ENCODE measurements at places on chromosomes 11 and 22.

- no peak for DNase-seq
Measured at GRCh38 chr11:36333897-36334296, 37.8 kb downstream of the PRR5L start.

DNA sequence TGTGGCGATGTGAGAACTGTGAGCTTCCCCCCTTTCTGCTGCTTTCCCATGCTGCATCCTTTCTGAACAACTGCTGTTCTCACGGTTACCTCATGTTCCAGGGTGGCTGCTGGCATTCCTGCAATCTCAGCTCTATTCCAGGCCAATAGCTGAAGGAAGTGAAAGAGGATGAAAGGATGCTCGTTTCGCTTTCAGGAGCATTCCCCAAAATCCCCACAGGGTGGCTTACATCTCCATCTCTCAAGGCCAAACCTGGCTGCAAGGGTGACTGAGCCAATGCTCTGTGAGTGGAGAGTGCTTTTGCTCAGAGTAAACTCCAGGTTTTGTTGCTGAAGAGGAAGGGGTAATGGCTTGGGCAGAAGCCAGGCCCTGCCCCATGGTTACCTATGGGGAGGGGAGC is 848.2 kb downstream of the BRD1 start:
- no peak for DNase-seq

DNA sequence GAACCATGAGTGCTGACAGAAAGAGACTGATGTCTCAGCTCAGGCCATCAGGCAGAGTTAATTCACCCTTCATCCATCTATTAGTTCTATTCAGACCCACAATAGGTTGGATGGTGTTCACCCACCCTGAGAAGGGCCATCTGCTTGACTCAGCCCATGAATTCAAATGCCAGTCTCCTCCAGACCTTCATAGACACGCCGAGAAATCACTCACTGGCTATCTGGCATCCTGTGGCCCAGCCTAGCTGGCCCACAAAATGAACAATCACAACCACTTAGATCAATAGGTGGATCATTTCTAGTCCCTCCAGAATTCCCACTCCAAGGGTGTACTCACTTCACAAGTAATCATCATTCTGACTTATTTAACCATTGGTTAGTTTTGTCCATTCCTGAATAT is 58.2 kb downstream of the MYEOV start:
- DNase-seq: no peak

DNA sequence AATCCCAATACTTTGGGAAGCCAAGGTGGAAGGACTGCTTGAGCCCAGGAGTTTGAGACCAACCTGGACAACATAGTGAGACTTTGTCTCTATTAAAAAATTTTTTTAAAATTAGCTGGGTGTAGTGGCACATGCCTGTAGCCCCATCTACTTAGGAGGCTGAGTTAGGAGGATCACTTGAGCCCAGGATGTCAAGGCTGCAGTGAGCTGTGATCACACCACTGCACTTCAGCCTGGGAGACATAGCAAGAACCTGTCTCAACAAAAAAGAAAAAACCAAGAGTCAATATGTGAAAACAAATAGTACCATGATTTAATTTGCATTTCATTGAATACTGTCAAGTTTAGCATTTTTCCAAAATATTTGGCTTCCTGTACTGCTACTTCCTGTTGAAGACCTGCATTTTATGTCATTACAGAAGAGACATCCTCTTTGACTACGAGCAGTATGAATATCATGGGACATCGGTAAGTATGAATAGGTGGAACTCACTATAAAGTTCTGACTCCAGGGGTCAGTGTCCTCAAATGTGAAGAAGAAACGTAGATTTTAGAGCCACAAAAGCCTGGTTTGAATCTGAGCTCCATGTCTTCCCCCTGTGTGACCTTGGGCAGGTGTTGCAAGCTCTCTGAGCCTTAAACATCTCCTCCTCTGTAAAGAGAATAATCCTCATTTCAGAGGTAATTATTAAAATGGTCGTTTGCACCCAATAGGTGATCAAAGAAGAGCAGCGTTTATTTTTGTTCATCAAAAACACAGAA is 16.0 kb downstream of the CDC45 start:
- no peak for DNase-seq

DNA sequence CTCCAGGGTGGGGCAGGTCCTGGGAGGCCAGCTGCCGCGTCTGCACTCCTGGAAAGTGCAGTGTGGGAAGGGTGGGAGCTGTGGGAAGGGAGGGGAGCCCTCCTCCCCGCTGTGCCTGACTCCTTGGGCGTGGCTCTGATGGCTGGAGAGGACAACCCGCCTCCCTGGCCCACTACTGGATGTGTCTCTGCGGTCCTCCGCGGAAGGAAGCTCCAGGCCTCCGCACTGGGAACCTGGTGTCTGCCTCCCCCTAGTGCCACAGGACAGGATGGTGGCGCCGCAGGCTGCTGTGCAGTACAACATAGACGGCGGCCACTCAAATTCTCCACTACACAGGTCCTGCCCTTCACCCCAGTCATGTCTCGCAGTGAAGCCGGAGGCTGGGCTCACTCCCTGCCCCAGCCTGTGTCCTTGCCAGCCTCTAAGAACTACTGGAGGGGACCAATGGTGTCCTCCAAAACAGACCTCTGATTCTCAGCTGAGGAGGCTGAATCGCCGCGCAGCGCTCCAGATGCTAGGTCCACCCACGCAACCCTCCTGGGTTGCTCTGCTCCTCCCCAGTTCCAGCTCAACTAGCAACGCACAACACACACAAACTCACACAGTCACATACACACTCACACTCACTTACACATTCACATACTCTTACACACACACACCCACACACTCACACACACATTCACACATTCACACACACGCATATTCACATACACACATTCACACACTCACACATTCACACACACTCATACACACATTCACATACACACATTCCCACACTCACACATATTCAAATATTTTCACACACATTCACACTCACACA is 12.4 kb upstream of the DSCAML1 start:
- DNase-seq: peak; percentile 53

DNA sequence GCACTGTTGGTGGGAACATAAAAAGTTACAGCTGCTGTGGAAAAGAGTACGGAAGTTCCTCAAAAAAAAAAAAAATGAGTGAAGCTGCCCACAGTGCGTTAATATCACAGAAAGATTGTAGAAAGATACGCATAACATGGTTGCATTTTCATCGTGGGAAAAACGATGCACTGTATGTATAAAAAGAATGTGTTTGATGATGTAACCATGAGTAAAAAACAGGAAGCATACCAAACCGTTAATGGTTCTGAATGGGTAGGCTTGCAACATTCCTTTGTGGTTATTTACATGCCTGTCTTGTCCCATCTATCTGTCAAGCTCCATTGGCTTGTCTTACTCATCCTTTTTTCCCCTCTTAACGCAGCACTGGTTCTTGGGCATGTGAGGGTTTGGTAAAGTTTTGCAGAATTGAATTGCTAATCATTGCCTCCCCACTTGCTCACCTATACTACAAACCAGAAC is 33.8 kb upstream of the DKK3 start:
- DNase-seq: no peak

- peak; percentile 65 for DNase-seq
Measured at GRCh38 chr22:42368379-42369249, 63.6 kb downstream of the NFAM1 start.

DNA sequence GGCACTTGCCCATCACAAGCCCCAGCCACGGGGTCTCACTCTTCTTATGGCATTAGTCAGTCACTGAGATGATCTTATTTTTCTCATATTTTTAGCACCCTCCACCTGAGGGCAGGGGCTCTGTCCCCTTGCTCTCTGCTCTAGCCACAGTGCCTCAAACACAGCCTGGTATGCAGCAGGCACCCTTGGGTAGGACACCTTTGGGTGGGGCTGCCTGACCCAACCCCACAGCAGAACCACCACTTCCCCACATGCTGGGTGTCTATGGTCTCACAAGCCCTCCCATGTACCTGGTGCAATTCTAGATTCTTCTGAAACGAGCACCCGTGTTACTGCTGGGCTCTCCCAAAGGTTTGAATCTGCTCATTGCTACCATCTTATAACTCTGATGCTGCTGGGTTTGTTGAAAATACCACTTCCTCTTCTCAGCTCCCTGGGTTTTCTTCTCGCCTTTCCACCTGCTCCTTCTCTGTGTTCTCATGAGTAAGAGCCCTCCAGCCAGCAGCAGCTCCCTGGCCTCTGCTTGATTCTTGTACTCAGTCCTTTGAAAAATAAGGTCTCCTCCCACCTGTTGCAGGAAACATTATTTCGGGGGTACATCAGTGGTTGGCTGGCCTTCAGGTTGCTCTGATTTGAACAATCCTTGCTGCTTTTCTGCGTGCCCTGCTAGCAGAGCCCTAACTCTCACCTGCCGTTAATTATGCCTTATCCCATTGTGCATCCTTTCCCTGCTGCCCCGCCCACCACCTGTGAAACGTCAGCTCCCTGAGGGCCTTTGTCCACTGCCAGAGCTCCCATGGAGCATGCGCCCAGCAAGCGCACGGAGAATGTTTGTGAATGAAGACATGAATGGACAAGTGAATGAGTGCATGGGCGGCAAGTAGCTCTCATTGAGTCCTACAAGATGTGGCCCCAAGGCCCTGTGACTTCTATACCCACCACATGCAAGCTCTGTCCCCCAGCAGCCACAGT is 1181.6 kb downstream of the TBC1D22A start:
- no peak for DNase-seq

DNA sequence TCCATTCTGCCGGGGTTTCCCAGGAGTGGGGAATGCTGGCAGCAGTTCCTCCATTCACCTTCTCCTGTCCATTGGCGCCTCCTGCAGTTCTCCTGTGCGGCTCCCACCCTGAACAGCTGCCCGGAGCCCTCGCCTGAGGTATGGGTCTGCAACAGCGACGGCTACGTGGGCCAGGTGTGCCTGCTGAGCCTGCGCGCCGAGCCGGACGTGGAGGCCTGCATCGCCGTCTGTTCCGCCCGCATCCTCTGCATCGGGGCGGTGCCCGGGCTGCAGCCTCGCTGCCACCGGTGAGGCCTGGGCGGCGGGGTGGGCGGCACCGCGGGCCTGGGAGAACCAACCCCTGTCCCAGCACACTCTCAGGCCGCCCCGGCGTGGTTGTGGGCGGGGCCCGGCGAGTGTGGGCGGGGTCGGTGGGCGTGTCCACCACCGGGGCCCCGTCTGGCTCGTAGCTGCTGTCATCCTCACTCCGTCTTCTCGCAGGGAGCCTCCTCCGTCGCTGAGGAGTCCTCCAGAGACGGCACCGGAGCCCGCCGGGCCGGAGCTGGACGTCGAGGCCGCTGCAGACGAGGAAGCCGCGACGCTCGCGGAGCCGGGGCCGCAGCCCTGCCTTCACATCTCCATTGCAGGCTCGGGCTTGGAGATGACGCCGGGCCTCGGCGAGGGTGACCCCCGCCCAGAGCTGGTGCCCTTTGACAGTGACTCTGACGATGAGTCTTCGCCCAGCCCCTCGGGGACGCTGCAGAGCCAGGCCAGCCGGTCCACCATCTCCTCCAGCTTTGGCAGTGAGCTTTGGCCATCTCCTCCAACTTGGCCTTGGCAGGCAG is 14.0 kb upstream of the RELT start:
- no peak for DNase-seq

DNA sequence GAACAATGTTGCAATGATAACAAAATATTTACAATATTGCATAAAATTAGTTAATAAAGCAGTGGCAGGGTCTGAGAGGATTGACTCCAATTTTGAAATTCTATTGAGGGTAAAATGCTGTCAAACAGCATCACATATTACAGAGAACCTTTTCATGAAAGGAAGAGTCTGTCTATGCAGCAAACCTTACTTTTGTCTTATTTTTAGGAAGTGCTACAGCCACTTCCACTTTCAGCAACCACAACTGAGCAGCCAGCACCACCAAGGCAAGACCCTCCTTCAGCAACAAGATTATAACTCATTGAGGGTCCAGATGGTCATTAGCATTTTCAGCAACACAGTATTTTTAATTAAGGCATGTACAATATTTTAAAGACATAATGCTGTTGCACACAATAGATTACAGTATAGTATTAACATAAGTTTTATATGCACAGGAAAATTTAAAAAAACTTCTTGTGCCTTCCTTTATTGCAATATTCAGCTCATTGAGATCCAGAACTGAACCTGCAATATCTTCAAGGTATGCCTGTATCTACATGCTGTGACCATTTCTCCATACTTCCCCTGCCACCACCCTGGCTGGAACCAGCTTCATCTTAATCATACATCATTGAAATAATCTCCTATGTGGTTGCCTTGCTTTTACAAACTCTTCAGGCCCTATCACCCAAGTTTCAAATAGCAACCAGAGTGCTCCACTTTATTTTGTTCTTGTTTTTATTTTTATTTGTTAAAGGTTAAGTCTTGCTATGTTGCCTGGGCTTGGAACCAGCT is 711.2 kb downstream of the KCNA4 start:
- no peak for DNase-seq

GRCh38 chr22:35866651-35867050 is 149.0 kb downstream of the APOL5 start:
- no peak for DNase-seq

- DNase-seq: no peak
Measured at GRCh38 chr11:72389116-72389515, 45.2 kb downstream of the CLPB start.

DNA sequence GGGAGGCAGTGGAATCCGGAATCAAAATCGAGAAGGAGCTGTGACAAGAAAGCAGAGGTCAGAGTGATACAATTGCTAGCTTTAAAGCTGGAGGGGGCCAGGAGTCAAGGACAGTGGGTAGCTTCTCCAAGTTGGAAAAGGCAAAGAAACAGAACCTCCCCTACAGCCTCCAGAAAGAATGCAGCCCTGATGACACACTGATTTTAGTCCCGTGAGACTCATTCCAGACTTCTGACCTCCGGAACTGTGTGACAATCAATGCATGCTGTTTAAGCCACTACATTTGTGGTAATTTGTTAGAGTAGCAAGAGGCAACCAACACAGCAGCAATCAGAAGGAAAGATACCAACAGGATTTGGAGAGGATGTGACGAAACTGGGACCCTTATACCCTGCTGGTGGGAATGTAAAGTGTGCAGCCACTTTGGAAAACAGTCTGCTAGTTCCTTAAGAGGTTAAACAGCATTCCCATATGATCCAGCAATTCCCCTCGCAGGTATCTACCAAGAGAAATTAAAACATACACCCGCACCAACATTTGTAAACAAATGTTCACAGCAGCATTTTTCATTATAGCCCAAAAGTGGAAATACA is 66.7 kb downstream of the DSCAML1 start:
- DNase-seq: no peak

GRCh38 chr11:60158636-60159035 is 24.2 kb downstream of the MS4A6A start:
- DNase-seq: no peak

Measured in CD4-positive, alpha-beta T cell (primary cell).